ENCODE measurements at places on chromosomes 7 and 10.

DNA sequence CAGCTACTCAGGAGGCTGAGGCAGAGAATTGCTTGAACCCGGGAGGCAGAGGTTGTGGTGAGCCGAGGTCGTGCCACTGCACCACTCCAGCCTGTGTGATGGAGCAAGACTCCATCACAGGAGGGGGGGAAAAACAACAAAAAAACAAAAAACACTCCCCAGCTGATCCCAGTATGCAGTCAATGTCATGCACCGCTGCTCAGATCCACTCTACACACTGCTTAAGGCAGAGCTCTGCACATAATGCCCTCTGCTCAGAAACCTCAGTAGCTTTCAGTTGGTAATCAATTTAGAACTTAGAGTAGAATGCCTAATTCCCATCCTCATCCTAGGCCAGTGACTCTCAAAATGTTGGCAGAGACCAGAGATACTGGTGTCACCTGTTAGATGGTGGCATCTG lies 43.9 kb downstream of the PDSS1 start:
- H3K4me1 ChIP-seq, result no peaks in the 10 kb centered on the region
- H3K27me3 ChIP-seq, result no peaks in the 10 kb centered on the region
- no peak overlapping the region for H3K27ac ChIP-seq
- peaks cover 70% of the 10 kb centered on the region for H3K36me3 ChIP-seq
- no peak overlapping the region for H3K4me3 ChIP-seq

- no peak overlapping the region for H3K27ac ChIP-seq
- peaks cover 74% of the 10 kb centered on the region for H3K4me1 ChIP-seq
Observed at GRCh38 chr7:46745707-46746090, 824.6 kb upstream of the IGFBP3 start.

DNA sequence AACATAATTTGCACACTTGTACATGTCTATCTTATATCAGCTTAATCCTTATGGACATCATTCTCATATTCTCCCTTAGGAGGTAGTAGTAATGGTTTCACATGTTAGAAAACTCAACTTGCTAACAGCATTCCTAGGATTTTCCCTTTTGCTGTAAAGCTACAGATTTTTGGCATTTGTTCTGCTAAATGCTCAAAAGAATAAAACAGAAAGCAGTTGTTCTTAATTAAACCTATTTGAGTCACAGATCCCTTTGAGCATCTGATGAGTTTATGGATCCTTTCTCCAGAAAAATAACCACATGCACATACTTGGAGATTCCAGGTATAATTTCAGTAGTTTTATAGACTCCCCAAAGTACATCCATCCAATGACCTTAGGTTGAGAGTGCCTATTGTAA lies 122.9 kb upstream of the BET1 start:
- no peak for DNase-seq
- H3K4me3 ChIP-seq, result no peak overlapping the region
- peaks cover 9% of the 10 kb centered on the region for H3K27me3 ChIP-seq
- H3K27ac ChIP-seq, result no peak overlapping the region
- H3K36me3 ChIP-seq, result no peaks in the 10 kb centered on the region

GRCh38 chr7:6160191-6160623 lies 112.2 kb downstream of the CYTH3 start:
- no peaks in the 10 kb centered on the region for H3K27me3 ChIP-seq
- H3K4me3 ChIP-seq, result no peak overlapping the region
- H3K27ac ChIP-seq, result peak overlapping the region; percentile 49
- peaks cover 35% of the 10 kb centered on the region for H3K4me1 ChIP-seq
- peaks cover 54% of the 10 kb centered on the region for H3K36me3 ChIP-seq

GRCh38 chr10:89692416-89692815 lies 9.0 kb upstream of the KIF20B start:
- H3K4me3 ChIP-seq, result no peak overlapping the region
- DNase-seq, result no peak
- no peak overlapping the region for H3K27ac ChIP-seq
- H3K36me3 ChIP-seq, result peaks cover 7% of the 10 kb centered on the region

GRCh38 chr7:22189230-22189629 lies 167.7 kb downstream of the RAPGEF5 start:
- DNase-seq, result no peak
- H3K4me3 ChIP-seq, result no peak overlapping the region
- no peak overlapping the region for H3K27ac ChIP-seq
- peaks cover 5% of the 10 kb centered on the region for H3K27me3 ChIP-seq
- no peaks in the 10 kb centered on the region for H3K36me3 ChIP-seq
- H3K4me1 ChIP-seq, result peaks cover 49% of the 10 kb centered on the region

DNA sequence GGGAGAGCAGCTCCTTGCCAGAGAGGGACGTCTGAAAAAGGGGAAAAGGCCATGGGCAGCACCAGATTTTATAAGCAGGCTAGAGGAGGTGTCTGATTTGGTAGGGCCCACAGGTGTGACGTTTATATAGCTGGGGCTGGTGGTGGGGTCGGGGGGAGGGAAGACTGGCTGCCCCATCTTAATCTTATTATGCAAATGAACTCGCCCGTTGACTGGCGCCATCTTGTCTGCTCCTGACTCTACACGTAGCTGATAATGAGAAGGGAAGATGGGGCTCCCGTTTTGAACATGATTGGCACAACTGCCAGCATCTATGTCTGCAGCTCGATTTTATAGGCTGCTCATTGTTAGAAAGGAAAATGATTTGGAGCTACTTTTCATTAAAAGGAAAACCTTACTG lies 28.6 kb upstream of the CADPS2 start:
- H3K4me1 ChIP-seq, result no peaks in the 10 kb centered on the region
- peaks cover 2% of the 10 kb centered on the region for H3K27me3 ChIP-seq
- no peak overlapping the region for H3K4me3 ChIP-seq
- no peak for DNase-seq

DNA sequence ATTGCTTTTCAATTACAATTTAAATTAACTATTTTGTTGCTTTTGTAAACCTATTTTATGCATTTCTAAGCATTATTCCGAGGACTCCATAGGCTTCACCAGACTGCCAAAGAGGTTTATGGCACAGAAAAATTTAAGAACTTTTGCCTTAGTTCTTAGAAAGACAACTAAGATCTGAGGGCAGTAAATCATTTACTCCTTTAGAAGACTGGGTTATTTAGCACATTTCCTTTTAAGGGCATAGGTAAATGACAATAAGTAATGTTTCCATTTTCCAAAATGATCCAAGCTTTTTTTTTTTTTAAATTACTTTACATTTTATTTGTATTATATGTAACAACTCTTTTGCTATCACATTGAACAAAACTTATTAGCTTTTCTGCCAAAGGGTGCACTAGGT lies 15.0 kb upstream of the STEAP4 start:
- H3K36me3 ChIP-seq, result no peaks in the 10 kb centered on the region
- no peak for DNase-seq

DNA sequence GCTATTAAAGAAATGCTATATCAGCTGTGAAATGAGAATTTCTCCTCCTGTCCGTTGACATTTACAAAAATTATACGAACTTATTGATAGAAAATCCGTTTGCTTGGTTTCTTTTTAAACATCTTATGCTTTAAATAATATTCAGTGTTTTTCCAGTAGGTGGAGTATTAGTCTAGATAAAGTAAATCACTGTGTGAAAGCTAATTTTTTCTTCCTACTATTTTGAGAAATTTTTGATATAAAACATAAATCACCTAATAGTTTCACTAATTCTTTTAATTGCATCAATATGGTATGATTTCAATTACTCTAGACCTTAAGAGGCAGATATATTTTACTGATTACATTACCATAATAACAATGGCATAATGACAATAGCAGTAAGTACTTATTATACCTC lies 335.2 kb upstream of the C7orf33 start:
- peaks cover 3% of the 10 kb centered on the region for H3K27me3 ChIP-seq
- no peaks in the 10 kb centered on the region for H3K4me1 ChIP-seq
- H3K27ac ChIP-seq, result no peak overlapping the region
- H3K36me3 ChIP-seq, result peaks cover 8% of the 10 kb centered on the region

DNA sequence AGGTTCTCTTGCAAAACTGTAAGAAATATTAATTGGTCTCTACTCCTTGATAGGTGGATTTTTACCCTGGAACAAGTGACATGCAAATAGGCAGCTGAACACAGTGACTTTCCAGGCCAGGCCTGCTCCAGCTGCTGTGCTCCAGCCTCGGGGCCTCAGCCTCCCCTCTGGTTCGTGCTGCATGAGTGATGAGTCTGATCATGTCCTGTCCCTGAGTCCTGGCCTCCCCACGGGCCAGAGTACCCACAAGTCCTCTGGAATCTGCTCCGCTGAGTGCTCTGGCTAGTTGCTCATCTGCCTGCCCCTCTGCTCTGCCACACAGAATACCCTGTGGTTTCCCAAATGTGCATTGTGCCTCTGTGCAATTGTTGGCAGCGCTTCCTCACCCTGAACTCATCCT lies 80.1 kb upstream of the PDZD8 start:
- DNase-seq, result no peak
- H3K27me3 ChIP-seq, result peaks cover 11% of the 10 kb centered on the region
- H3K36me3 ChIP-seq, result peaks cover 7% of the 10 kb centered on the region
- no peak overlapping the region for H3K27ac ChIP-seq
- no peak overlapping the region for H3K4me3 ChIP-seq

GRCh38 chr10:133420028-133420427 lies 4.4 kb downstream of the SPRN start:
- peaks cover 39% of the 10 kb centered on the region for H3K27me3 ChIP-seq
- no peak overlapping the region for H3K27ac ChIP-seq
- no peaks in the 10 kb centered on the region for H3K4me1 ChIP-seq
- peaks cover 31% of the 10 kb centered on the region for H3K36me3 ChIP-seq

DNA sequence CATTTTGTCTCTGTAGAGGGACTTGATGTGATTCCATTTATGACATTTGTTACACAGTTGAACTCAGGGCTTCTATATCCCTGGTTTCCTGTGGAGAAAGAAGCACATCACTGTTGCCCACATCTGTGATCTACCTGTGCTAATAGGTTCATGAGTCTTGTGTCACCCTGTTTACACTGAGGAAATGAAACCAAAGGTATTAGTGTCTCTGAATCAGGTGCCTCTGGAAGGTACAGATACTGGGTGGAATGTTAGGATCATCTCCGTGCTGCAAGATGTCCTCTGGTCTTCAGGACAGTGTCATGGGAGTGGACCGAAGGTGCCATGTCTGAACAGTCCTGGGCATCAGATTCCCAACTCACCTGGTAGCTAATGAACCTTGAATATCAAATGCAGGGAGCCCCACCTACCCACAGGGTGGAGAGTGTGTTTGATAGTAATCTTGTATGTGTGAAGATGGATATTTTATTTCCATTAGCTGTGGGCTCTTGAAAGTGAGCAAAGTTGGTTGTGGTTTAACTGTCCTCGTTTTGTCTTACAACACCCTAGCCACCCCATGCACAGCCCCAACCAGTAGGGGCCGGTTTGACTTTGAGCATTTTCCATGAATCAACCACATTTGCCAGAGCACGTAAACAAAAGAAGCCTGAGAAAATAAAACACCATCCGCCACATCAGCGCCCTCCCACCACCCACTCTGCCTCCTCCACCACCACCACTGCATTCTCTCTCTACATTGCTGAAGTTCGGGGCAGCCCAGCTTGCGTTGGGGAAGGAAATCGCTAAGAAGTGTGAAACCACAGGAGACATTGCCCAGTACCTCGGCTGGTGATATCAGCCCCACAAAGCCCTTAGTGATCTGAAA lies 40.7 kb downstream of the TARP start:
- H3K4me3 ChIP-seq, result no peak overlapping the region
- no peak for DNase-seq
- H3K4me1 ChIP-seq, result peaks cover 43% of the 10 kb centered on the region
- peak overlapping the region; percentile 90 for H3K27ac ChIP-seq
- H3K27me3 ChIP-seq, result no peaks in the 10 kb centered on the region

- peak overlapping the region; percentile 64 for H3K27ac ChIP-seq
- H3K36me3 ChIP-seq, result peaks cover 5% of the 10 kb centered on the region
- peaks cover 42% of the 10 kb centered on the region for H3K4me1 ChIP-seq
- DNase-seq, result no peak
- H3K4me3 ChIP-seq, result peak overlapping the region; percentile 97
- H3K27me3 ChIP-seq, result peaks cover 3% of the 10 kb centered on the region
Observed at GRCh38 chr10:5814110-5815107, 1.2 kb upstream of the GDI2 start.

- no peak for DNase-seq
- H3K4me1 ChIP-seq, result peaks cover 9% of the 10 kb centered on the region
- no peak overlapping the region for H3K27ac ChIP-seq
- peaks cover 32% of the 10 kb centered on the region for H3K36me3 ChIP-seq
- peaks cover 6% of the 10 kb centered on the region for H3K27me3 ChIP-seq
- H3K4me3 ChIP-seq, result no peak overlapping the region
Observed at GRCh38 chr10:93125966-93126365, 52.3 kb downstream of the CYP26A1 start.

GRCh38 chr10:47276071-47276470 lies 23.9 kb upstream of the GDF10 start:
- peaks cover 6% of the 10 kb centered on the region for H3K36me3 ChIP-seq
- no peak overlapping the region for H3K27ac ChIP-seq
- peaks cover 7% of the 10 kb centered on the region for H3K27me3 ChIP-seq
- H3K4me1 ChIP-seq, result peaks cover 22% of the 10 kb centered on the region

DNA sequence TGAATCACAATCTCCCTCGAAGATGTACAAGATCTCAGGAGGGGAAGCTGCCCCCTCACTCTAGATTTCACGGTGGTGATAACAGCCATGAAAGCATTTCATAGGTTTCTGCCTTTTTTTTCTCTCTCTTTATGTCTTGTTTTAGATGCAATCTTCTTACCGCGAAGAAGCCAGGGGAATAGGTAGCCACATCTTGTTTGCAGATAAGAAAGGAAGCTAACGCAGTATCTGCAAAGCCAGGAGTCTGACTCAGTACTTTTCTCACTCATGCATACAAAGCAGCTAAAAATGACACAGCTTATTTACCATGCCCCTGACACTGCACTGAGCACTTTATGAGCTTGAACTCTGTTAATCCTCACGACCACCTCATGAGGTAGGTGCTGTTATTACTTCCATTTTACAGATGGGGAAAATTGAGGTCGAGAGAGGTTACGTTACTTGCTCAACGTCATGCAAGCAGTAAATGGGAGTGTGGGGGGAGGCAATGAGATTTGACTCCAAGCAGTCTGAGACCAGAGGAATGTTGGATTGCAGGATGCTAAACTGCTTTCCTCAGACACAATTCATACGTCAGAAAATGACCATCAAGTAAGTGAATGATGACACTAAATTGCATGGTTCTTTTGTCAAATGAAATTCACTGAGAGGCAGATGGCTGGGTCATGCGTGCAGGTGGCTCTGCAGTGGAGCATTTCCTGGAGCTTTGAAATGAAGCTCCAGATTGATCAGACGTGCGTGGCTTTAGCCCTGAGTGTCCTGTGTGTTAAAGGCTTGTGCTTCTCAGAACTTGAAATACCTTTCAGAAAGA lies 3.3 kb downstream of the MAP3K8 start:
- H3K27me3 ChIP-seq, result peaks cover 3% of the 10 kb centered on the region
- H3K4me3 ChIP-seq, result peak overlapping the region; percentile 92
- H3K27ac ChIP-seq, result peak overlapping the region; percentile 76
- peaks cover 23% of the 10 kb centered on the region for H3K36me3 ChIP-seq
- peaks cover 57% of the 10 kb centered on the region for H3K4me1 ChIP-seq
- DNase-seq, result no peak

DNA sequence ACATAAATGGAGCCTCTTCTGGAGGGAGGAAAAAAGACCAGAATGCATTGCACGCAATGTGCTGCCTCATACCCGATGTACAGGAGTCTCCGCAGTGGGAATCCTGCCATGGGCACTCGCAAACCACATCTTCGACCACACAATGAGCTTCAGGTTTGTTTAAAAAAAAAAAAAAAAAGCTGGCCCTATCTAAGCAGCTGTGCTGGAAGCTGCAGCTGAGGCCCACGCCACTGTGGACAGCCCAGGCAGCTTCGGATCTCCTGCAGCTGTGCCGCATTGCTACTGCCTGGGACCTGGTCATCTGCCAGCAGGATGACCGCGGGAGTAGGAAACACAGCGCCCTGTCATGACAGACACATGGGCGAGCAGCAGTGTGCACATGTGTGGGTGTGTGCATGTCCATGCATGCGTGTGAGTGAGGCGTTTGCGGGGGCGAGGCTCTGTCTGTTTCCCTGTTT lies 26.0 kb downstream of the EN2 start:
- no peak overlapping the region for H3K4me3 ChIP-seq
- H3K36me3 ChIP-seq, result no peaks in the 10 kb centered on the region
- peaks cover 22% of the 10 kb centered on the region for H3K4me1 ChIP-seq
- H3K27ac ChIP-seq, result no peak overlapping the region
- peaks cover 56% of the 10 kb centered on the region for H3K27me3 ChIP-seq
